Stomach (tissue), 19 donors: ENCODE measurements at places on chromosomes 7 and 10. TPM values are rescaled to one million over a fixed set of nuclear protein-coding genes. Genes with fewer than 3 reads are reported as not detected.

Gene SFRP5
- not detected for total RNA-seq

Gene ZNF853
- total RNA-seq, result 3.8 TPM

Gene HOXA5
- total RNA-seq, result 53.1 TPM

Gene KMT2E
- total RNA-seq, result 64.8 TPM

DNA sequence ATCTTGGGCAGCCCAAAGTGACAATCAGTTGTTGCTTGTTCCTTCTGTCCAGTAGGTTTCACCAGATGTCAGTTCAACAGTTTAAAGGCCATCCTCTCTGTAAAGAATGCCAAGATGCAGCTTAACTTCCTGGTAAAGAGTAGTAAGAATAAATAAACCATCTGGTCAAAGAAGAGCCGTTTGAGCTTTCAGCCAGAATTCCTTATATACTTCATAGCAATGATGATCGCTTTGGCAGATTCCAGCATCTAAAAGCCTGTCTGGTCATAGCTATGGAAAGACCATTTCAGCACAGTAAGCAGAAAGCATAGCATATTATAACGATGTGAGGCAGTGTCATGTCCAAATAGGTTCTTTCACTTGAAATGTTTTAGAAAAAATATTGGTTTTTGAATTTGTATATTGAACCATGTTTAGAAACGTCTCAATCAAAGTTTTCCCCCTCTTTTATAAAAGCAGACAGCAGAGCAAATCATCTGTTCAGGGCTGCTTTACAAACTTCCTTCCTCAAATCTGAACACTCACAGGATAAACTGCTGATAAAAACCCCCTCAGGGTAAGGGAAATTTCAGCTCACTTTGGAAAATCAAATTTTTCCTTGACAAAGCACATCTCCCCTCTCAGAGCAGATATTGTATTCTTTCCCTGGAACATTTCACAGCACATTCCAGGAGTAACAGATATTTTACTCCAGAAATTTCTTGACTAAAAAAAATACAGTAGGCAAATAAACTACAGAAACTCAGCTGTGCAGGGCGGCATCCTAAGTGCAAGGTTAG is 184.1 kb downstream of the NOC3L start:
- DNase-seq, result no peak

DNA sequence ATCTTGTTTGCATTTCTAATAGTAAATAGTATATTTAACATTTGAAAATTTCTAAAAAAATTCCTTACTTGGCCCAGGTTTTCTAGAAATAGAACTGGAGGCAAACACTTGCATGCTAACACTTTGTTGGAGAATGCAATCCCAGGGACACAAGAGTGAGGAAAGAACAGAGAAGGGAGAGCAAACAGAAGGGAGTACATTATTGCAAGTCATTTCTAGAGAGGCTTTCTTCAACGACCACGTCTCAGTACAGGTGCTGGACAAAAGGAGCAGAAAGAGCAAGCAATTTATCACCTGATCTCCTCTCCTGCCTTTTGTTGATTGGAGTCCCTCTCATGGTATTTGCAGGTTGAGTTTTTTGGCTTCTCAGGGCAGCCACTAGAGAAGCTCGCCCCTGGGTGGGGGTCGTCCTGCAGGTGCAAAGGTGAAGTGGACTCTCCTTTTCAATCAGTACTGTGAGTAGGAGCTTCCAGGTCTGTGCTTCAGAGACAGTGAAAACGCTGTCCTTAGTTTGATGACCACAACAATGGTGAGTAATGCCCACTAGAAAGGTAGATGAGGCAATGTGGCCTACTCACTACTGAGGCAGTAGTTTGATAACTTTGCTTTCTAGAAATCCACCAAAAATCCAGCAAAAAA is 5.2 kb downstream of the CPED1 start:
- no peak for DNase-seq

GRCh38 chr10:119286983-119287633 is 79.7 kb downstream of the GRK5 start:
- DNase-seq, result no peak

DNA sequence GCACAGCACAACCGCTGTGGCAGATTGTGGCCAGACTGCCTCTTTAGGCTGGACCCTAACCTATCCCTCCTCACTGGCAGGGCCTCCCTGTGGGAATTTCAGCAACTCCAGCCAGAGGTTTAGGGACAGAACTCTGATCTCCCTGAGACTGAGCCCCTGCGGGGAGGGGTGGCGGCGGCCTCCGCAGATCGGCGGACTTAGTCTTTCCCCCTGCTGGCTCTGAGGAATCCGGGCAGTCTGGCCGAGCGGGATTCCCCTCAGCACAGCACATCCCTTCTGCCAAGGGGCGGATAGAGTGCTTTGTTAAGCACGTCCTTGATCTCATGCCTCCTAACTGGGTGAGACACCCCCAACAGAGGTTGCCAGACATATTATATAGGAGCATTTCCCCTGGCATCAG is 224.2 kb upstream of the NPY start:
- no peak for DNase-seq

GRCh38 chr10:89119651-89120050 is 87.5 kb downstream of the CH25H start:
- no peak for DNase-seq

GRCh38 chr10:299969-300368 is 164.7 kb downstream of the ZMYND11 start:
- DNase-seq, result no peak
